Type B pancreatic cell (in vitro differentiated cells): ENCODE measurements at places on chromosomes 5 and 9.

- DNase-seq = no peak
These were observed 1485.7 kb upstream of the CDH9 start for GRCh38 chr5:28523888-28524635.

GRCh38 chr5:74594137-74595040 lies 46.1 kb downstream of the ENC1 start:
- no peak for DNase-seq

DNA sequence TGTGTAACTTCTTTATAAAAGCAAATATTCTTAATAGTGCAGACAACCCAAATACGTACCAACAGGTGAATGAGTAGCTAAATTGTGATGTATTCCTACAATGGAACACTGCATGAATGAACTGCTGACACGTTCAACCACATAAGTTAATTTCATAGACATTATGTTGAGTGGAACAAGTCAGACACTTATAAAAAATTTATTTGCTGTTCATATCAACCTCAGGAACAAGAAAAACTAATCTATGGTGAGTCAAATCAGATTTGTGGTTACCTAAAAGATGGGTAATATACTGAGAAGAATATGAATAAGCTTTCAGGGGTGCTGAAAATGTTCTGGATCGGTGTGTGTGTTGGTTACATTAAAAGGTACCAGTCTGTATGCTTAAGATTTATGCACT lies 35.7 kb downstream of the INVS start:
- DNase-seq = no peak

GRCh38 chr5:89036166-89036565 lies 153.2 kb upstream of the MEF2C start:
- DNase-seq = no peak

GRCh38 chr9:73371801-73372200 lies 220.1 kb downstream of the ANXA1 start:
- DNase-seq = no peak

DNA sequence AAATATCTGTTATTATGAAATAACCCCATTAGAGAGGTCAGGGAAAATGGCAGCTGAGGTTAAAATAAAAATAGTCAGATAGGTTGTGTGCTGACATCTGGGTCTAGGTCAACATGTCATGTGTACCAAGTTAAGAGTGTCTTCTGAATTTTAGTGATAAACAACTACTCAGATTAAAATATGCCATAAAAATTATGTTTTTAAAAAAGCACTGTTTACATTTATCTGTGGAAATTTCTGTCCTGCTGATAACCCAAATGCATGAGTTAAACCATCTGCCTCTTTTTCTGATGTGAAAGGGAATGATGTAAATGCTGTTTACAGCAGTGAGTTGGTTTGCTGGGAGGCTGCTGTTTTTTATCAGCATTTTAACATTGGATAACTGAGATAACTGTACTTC lies 361.2 kb upstream of the TARS1 start:
- no peak for DNase-seq

DNA sequence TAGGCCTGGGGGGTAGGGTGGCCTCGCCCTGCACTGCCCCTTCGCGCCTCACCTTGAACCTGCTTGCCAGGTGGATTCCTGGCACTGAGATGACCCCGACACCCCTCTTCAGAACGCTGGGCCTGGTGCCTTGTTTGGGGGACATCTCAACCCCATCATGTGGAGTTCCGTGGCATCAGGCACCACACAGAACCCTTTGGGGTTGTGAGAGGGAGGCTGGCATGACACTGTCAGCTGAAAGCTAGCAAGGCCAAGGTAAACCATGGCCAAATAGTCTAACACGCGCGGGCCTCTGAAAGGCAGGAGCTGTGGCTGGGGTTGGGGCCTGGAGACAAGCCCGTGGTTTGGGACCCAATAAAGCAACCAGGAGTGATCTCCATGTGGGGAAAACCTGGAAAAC lies 163.2 kb downstream of the FSTL4 start:
- DNase-seq = no peak

DNA sequence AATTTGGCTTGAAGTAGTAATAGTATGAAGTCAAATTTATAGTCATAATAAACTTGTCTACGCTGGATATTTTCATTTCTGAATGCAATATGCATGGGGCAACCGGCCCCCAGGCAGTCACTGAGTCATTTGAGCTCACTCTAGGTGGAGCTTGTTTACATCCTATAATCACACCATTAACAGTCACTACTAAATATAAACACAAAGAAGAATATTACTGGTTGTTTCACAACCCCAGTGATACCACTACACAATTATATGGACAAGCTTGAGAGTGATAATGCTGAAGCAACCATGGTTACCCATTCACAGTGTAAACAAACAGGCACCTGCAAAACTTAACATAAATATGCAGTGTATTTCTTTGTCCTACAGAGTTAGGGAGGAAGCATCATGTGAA lies 68.7 kb downstream of the MARCHF3 start:
- no peak for DNase-seq

DNA sequence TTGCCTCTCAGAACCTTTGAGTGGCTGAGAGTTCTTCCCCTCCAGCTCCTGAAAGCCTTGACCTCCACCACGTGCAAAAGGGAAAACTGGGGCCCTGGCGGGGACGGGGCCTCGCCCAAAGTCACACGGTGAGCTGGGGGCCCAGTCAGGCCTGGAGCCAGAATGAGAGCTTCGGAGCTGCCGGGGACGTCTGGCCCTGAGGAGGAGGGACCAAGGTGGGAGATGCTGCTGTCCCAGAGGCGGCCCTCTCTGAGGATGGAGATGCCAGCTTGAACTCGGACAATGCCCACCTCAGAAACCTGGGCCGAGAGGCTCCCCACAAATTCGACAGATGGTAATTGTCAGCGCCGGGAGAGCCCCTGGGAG lies 643 bp downstream of the AK8 start:
- DNase-seq = no peak

- DNase-seq = no peak
These were observed 5.4 kb downstream of the NNT start for GRCh38 chr5:43608406-43608805.

DNA sequence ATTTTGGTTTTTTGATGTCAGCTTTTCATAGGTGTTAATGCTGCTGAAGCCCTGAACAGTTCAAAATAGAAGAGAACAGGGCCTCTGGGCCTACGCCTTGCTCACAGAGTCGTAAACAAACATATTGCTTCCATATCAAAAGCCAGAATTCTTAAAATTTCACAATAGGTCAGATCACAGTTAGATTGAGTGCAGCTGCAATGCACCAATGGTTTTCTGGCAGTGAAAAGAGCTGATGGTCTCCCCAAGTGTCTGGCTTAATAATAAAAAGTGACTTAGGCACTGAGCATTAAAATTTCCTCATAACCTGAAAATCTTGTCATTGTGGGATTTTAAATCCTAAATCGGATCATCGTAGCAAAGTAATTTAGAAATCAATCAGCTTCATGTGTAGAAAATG lies 493.0 kb downstream of the CAAP1 start:
- no peak for DNase-seq

GRCh38 chr9:34154057-34154456 lies 24.8 kb upstream of the UBAP1 start:
- DNase-seq = no peak

DNA sequence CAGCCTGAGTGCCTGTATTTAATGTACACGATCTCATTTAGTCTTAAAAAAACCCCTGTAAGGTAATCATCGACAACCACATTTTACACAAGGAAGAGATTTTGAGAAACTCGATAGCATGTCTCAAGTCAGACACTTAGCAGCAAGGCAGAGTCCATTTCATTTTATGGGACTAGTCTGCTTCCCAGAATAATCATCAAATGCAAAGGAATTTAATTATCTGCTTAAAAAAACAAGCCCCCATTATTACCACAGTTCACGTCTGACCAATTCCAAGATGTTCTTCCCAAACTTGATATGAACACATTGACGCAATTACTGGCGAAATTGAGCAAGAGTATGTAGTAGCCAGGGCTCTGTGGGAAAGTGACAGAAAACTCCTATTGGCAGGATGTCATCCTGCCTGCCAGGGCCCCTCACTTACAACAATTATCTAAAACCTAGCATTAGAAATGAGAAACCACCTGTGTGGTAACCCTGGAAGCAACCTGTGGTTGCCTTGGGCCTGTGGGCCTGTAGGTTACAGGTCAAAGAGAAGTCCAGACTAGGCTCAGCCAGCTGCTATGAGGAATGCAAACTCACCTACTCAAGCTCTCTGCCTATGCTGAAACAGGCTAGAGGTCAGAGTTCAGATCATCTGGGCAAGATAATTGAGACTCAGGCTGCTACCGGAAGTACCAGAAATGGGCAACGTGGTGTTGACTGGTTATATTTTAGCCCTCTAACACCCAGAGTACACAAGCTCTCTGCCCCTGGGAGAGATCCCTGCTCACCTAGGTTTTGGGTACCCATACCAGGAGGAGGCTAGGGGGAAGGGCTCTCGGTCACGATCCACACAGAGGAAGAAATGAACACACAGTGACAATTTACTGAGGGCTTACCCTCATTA lies 1.6 kb downstream of the B4GALT1 start:
- DNase-seq = no peak

DNA sequence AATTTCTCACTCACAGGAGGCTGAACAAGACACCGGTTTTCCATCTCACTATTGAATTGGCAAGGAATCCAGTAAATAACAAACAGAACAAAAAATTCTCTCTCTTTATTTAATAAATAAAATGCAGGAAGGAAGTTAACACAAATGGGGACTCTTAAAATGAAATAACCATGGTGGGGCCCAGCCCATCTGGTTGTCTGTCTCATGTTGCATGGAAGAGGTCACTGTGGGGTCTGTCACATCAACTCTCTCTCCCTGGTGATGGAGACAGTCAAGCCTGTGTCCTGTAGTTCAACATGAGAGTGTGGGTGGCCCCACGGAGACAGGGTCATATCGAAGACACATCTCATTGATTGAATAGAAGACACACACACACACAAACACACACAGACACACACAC lies 297.7 kb downstream of the IRX2 start:
- no peak for DNase-seq

GRCh38 chr9:125438506-125439433 lies 177.1 kb downstream of the GAPVD1 start:
- peak; percentile 62 for DNase-seq

GRCh38 chr9:19698960-19699359 lies 89.9 kb downstream of the SLC24A2 start:
- no peak for DNase-seq

GRCh38 chr9:81321551-81321950 lies 367.8 kb downstream of the TLE1 start:
- DNase-seq = no peak

- DNase-seq = no peak
These were observed 118.4 kb downstream of the MARCHF11 start for GRCh38 chr5:16061163-16061562.

GRCh38 chr5:43017428-43017815 lies 22.7 kb downstream of the ANXA2R start:
- DNase-seq = no peak

DNA sequence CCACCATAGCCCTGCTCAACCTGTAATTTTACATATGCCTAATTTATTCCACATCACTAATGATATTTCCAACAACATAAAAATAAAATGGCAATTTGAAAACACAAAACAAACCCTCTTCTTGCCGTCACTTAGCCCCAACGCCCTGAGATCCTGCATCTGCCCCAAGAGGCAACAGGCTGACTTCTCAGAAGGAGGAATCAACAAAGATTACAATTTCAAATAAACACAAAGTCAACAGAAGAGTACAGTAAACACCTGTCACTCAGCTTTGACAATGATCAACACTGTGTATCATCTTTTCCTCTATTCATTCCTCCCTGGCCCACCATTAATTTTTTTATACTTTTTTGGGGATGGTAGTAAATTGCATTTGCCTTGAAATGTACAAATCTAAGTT lies 19.8 kb downstream of the EPB41L4B start:
- no peak for DNase-seq

DNA sequence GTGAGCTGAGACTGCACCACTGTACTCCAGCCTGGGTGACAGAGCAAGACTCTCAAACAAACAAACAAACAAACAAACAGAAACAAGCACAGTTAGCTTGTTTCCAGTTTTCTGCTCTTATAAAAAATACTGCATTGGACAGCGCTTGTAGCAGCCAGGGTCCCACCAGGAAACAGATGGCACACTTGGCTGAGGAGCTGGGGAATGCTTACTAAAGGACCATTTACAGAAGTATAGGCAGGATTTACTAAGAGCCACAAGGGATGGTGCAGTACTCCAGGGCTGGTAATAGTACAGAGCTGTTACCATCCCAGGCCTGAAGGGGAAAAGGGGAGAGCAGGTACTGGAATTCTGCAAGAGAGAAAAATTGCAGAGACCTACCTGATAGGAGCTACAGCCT lies 5.2 kb upstream of the ANKS6 start:
- DNase-seq = peak; percentile 6

DNA sequence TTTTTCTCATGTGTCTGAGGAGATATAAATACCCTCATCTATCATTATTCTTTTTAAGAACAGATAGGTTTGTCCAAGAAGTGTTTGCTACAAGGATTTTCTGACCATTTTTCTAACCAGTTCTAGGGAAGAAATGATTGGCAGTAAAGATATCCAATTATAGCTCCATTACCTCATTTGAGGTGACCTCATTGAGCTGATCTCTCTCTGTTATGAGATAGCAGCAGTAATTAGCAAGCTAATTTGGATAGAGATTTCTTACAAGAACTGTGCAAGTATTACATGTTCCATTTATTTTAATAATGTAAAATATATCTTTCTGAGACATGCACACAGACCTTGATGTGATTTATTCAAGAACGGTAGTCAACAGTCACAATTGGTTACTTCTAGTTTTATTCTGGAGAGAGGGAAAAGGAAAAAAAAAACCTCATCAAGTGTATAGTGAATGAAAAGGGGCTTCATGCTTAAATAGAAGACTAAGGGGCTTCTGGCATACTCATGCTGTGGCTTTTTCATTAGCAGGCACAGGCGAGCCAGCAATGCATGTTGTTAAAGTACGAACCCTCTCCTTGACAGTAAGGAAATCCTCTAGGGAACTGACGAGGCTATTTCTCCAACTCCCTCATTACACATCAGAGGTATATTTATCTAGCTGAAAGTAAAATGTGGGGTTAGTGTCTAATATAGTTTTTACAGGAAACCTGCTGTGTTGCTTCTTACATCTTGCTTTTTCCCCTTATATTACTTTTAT lies 127.3 kb downstream of the NUDT12 start:
- no peak for DNase-seq

DNA sequence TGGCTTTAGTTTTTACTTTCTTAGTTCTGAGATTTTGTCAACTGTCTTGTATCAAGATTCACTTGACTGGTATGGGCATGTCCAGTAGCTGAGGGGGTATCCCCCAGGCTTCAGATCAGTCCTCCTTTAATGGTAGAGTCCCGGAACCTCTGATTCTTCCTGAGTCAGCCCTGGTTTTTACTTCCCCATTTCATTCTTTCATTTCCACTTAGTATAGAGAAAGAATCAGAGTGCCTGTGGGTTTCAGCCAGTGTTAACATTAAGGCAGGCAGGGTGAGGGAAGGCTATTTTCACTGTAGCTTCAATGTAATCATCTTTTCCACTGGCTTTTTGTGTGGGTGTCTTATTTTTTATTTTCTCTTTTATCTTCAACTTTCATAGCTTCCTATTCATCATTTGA lies 8.3 kb upstream of the COMMD10 start:
- no peak for DNase-seq

GRCh38 chr5:166369807-166370206 lies 1921.6 kb upstream of the WWC1 start:
- DNase-seq = no peak

GRCh38 chr9:87109851-87110250 lies 162.5 kb upstream of the GAS1 start:
- no peak for DNase-seq

GRCh38 chr5:74521401-74521800 lies 119.1 kb downstream of the ENC1 start:
- no peak for DNase-seq

- no peak for DNase-seq
These were observed 130.8 kb upstream of the IRX4 start for GRCh38 chr5:2013301-2014057.

- no peak for DNase-seq
These were observed 172.1 kb downstream of the SNX18 start for GRCh38 chr5:54689411-54690251.
